ENCODE measurements at places on chromosomes 2 and 18. TPM values are rescaled to one million over a fixed set of nuclear protein-coding genes. Genes with fewer than 3 reads are reported as not detected.

GRCh38 chr2:167271932-167272331, 383.7 kb downstream of the XIRP2 start:
- peak; percentile 69 for DNase-seq

The RBKS gene
- total RNA-seq, result 2.2 TPM

DNA sequence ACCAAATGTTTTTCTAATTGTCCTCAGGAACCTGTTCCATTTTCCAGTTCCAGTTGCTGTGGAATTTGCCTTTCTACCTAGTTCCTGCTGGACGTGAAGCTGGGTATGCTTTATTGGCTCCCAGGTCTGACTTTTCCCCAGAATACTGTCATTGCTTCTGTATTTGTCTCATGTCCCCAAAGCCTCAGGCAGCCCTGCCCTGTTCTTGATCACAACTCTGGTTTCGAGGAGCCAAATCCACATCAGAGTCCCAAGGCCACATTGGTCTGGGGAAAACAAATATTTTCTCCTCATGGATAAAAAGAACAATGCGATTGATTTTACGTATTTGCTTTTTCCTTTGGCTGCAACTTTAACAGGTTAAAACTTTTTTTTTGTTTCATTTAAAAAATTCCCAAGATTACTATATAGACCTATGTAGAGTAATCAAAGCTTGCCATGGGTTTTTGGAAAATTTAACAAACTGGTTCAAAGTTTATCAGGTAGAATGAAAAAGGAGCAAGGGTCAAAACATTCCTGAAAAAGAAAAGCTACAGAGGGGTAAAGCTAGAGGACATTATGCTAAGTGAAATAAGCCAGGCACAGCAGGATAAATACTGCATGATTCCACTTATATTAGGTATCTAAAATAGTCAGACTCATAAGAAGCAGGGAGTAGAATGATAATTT, 85.2 kb downstream of the MDH1 start:
- DNase-seq, result no peak

The FAM228A gene
- total RNA-seq, result not detected

The TRIM43 gene
- total RNA-seq, result not detected

DNA sequence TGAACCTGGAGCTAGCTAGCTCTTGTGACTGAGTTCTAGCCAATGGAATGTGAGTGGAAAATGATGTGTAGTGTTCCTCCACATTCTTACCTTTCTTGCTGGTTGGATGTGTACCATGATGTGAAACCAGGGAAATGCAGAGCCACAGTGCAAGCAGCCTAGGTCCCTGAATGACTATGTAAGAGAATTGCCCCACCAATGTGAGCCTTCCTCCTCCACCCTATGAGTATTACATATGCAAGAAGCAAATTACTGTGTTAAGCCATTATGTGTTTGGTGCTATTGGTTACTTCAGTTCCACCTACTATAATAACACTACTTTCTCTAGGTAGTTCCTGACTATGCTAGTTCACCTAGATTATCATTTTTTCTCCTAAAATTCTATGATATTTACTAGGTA, 39.6 kb downstream of the LCLAT1 start:
- no peak for DNase-seq

The AOX1 gene
- total RNA-seq, result 8.4 TPM

The PSMA8 gene
- total RNA-seq, result not detected

- DNase-seq, result peak; percentile 70
Measured at GRCh38 chr2:43184339-43184895, 42.0 kb downstream of the ZFP36L2 start.

The GFPT1 gene
- 31.9 TPM for total RNA-seq

The AMER3 gene
- total RNA-seq, result not detected

GRCh38 chr2:71846669-71847291, 300.9 kb downstream of the CYP26B1 start:
- peak; percentile 58 for DNase-seq

- DNase-seq, result no peak
Measured at GRCh38 chr2:196977507-196977906, 51.0 kb upstream of the PGAP1 start.

The UCN gene
- total RNA-seq, result 4.1 TPM

The APOB gene
- not detected for total RNA-seq

Data from A172 (cell line).